Epithelial cell of proximal tubule (primary cell): ENCODE measurements at places on chromosomes 13 and 19.

- DNase-seq, result no peak
Measured at GRCh38 chr19:21130097-21130775, 11.6 kb upstream of the ZNF431 start.

GRCh38 chr13:36787181-36787580 lies 31.8 kb upstream of the RFXAP start:
- DNase-seq, result no peak

GRCh38 chr19:13881251-13881691 lies 4.3 kb downstream of the NANOS3 start:
- DNase-seq, result no peak

DNA sequence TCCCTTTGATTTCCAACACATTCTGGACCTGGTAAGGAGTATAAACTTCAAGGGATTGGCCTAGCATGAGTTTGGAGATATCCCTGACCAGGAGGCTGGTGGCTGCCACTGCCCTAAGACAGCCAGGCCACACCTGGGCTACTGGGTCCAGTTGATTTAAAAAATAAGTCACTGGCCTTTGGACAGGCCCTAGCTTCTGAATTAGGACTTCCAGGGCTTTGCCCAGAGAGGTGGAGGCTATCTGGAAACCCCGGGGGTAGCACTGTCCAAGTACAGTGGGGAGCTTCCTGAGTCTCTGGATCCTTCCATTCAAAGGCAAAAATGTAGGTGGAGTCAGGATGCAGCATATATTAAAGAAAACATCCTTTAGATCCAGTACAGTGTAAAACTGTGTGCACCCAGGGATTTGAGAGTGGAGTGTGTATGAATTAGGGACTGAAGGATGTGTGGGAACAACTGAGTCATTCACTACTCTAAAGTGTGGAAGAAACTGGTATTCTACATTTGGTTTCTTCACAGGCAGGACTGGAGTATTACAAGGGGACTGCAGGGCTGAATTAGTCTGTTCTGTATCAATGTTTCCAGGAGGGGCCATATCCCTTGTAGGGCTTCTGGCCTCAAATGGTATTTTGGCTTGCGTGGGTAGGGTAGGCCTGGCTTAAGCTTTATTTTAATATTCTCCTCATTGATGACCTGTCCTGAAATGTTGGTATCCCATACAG lies 14.8 kb upstream of the FCGBP start:
- DNase-seq, result no peak

- no peak for DNase-seq
Measured at GRCh38 chr19:13100031-13100588, 2.5 kb downstream of the LYL1 start.

GRCh38 chr13:40247845-40248244 lies 418.6 kb downstream of the FOXO1 start:
- no peak for DNase-seq

DNA sequence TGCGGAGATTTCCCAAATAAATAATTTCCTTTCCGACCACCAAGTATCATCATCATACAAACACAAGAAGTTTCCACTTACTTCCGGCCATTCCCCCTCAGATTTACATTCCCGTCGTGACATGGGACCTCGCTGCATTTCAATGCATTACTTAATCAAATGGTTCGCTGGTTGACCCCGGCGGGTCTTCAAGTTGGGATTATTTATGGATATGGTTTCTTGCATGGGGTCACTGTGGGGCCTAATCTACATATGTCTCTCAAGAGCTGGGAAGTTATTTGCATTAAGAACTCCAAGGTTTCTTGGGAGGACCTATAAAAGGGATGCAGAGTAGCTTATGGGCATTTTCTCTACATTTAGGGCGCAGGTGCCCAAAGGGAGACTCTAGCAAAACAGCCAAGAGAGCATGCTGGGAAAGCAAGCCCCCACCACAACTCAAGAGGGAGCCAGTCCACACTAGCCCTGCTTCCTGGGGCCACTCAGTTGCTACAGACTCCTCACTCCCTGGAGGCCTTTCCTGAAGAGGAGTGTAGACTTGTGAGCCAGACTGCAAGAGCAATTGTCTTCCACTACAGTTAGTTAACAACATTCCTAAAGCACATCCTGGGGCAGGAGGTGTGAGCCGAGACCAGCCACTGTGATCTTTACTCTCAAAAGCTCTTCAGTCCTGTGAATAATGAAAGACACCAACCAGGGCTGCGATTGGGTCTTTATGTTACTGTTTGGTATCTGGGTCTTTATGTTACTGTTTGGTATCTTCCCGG lies 125.3 kb downstream of the KATNAL1 start:
- DNase-seq, result no peak

DNA sequence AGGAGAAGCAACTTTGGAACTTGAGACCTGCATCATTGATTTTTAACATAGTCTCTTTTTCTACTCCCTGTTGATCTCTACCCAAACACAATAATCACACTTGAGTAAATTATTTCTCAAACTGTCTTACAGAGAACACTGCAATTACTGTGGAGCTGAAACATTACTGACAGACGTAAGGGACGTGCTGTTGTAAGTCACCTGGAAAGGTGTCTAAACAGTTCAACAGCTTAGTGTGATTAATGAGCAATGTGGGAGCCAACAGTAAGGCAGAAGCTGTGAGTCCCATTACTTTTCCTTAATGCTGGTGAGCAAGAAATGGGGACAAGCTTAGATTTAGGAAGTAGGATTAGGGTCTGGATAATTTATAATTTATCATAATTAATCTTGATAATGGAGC lies 265.7 kb downstream of the DLEU7 start:
- DNase-seq, result no peak

DNA sequence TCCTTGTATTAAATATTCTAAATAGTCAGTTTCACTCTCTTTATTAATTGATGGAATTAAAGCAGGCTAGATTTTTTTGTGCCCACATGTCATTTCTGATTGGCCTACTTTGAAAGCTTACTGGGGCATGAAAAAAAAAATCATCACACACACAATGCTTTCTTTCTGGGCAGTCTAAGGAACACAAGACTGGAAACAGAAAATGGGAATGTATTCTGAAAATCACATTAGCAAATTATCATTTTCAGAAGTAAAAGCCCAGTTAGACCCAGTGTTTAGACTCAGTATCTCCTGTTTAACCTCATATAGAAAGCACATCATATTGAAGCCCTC lies 339.4 kb downstream of the SPRY2 start:
- DNase-seq, result no peak

DNA sequence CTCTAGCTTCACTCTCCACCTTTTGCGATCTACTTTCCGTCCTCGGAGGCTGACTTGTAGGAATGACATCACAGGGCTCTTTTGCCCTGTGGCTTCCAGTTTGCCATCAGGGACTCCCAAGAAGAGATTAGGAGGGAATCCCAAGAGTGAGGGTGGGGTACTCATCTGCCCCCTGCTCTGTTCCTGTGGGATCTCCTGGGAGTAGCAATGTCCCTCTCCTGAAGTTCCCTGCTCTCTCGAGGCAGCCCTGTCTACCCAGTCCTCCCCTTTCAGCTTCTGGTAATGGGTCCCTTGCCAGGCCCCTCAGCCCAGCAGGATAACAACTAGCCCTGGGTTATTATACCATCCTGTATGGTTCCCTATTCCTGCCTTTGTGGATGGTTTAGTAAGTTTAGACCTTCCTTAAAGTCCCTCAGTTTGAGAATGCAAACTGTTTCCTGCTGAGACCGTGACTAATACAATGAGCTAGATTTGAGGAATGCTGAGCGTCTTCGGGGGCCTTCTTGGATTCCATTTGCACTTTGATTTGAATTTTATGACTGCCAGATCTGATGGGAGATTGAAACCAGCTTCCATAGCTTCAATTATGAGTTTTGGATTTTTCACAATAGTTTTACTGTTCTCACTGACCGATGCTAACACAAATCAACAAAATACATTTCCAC lies 73.7 kb upstream of the IPO5 start:
- peak; percentile 47 for DNase-seq

DNA sequence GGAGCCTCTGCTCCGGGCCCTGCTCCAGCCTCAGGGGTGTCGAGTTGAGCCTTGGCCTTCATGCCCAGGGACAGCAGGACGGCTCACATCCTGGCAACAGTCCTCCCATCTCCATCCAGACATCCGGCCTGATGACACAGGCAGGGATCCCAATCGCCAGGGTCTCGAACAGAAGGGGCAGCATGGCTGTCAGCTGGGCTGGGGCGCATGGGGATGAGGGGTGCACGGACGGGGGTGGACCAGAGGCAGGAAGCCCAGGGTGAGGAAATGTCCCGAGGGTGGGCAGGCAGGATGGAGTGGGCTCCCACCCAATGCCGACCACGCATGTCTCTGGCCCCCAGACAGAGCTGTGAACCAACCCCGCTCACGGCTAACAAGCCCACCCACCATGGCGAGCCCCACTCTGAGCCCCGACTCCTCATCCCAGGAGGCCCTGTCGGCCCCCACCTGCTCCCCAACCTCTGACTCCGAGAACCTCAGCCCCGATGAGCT lies 16.2 kb downstream of the EVI5L start:
- DNase-seq, result no peak

GRCh38 chr19:17111766-17112165 lies 36.2 kb downstream of the MYO9B start:
- DNase-seq, result no peak

DNA sequence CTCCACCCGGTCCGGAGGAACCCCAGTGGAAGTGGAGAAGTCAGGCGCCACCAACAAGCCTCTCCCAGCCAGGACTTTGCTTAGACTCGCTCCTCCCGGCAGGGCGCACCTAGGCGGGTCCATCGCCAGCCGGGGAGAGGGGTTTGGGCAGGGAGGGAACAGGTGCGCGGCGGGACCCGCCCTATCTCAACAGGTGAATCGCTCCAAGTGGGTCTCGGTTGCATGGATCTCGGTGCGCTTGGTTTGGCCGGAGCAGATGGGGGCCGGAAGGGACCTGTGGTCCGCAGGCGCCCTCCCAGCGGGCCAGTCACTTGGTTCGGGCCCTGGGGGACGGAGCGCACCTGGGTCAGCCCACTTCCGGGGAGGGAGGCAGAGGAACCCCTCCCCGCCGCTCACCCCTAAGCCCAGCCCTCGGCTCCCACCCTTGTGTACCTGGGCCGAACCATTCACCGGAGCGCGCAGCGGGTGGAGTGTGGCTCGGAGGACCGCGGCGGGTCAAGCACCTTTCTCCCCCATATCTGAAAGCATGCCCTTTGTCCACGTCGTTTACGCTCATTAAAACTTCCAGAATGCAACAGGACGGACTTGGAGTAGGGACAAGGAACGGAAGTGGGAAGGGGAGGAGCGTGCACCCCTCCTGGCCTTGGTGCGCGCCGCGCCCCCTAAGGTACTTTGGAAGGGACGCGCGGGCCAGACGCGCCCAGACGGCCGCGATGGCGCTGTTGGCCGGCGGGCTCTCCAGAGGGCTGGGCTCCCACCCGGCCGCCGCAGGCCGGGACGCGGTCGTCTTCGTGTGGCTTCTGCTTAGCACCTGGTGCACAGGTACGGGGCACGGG lies at the start of gene LSR:
Gene LSR, plus strand, starts transcription at position 693 of the 836 bp plus-strand sequence. Its CDS starts 21 bp downstream, at position 714.
- peak; percentile 54 for DNase-seq

DNA sequence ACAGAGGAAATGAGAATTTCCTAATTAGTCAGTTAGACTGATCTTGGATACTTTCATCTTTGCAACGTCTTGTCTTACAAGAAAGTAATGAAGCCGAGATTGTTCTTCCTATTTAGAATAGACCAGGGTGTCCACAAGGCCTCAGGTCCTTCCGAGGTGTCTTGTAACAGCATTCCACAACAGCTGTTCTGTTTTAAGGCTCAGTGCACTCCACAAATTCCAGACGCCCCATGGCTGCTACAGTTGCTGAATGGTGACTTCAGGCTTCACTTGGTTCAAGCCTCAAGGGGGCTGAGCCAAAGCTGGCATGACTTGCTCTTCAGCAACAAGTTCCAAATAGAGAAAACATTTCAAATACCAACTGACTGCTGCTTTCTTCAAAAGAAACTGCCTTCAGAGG lies 143.4 kb downstream of the SHISA2 start:
- DNase-seq, result peak; percentile 61

GRCh38 chr13:84553227-84553626 lies 671.0 kb upstream of the SLITRK1 start:
- no peak for DNase-seq

- DNase-seq, result no peak
Measured at GRCh38 chr19:8306235-8307054, 1.7 kb downstream of the CD320 start.

GRCh38 chr19:46648060-46648960 lies 12.3 kb upstream of the GNG8 start:
- DNase-seq, result no peak

- DNase-seq, result no peak
Measured at GRCh38 chr13:81001828-81002385, 661.0 kb upstream of the SPRY2 start.

GRCh38 chr13:111252446-111253364 lies 67.7 kb upstream of the TEX29 start:
- no peak for DNase-seq

DNA sequence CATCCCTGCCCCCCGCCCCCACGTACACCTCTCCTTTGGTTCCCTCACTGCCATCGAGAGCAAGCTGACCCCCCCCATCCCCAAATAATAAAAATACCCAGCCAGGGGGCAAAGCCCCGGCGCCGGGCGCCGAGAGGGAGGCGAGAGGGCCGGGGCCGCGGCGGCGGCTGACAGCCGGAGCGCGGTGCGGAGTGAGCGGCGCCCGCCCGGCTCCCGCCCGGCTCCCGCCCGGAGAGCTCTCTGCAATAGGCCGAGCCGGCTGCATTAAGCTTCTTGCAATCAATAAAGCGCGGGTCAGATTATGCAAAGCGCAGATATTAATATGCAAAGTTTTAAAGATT lies 40.9 kb downstream of the DEDD2 start:
- no peak for DNase-seq

GRCh38 chr13:25242956-25243355 lies 44.3 kb downstream of the MTMR6 start:
- DNase-seq, result no peak
